H4 (cell line): ENCODE measurements at places on chromosomes 2 and 18.

DNA sequence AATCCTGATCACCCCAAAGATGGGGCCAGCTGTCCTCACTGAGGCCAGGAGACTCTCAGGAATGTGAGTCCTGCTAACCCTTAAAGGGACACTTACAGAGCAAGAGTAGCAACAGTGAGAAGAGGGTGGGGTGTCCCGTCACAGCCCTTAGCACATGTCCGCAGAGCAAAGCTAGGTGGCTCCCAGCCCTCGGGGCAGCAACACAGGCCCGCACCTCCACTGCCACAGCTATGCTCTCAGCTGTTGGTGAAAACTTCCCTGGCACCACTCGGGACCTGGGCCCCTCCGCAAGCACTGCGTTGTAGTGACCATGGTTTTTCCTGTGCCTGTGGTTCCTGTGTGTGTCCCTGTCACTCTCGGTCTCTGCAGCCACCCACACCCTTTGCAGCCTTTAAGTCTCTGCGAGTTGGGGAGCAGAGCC, 76.4 kb upstream of the UXS1 start:
- no peak for DNase-seq

DNA sequence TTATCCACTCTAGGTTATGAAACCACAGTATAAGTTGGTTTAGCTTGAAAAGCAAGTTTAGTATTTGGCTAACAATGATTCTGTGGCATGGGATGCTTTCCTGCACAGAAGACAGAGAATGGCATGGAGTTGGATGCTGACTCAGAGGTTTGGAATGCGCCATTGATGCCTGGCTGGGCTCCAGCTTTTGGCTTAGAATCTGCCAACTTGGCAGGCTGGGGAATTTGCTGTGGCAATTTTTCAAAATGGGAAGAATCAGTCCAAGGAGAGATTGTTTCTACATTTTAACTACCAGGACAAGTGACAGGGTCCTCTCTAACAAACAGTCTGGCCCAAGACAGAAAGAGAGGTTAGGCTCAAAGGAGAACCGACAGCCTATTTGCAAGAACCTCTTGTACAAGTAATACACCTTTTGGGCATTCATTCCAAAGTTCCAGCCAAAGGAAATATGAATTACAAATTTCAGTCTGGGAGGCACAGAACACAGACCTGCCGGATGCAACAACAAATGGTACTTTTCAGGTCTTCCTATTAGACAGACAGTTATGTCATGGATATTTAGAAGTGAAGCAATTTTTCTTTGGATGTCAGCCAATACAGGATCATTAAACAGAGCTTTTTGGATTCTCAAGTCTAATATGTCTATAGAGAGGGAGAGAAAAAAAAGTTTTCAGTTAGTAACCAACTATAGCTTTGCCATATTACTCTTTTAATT, 1027.7 kb downstream of the TMEM182 start:
- peak; percentile 44 for DNase-seq

GRCh38 chr2:119015845-119016244, 73.9 kb downstream of the MARCO start:
- DNase-seq: no peak

- no peak for DNase-seq
These were observed 124.5 kb downstream of the WDR7 start for GRCh38 chr18:56775701-56776100.

DNA sequence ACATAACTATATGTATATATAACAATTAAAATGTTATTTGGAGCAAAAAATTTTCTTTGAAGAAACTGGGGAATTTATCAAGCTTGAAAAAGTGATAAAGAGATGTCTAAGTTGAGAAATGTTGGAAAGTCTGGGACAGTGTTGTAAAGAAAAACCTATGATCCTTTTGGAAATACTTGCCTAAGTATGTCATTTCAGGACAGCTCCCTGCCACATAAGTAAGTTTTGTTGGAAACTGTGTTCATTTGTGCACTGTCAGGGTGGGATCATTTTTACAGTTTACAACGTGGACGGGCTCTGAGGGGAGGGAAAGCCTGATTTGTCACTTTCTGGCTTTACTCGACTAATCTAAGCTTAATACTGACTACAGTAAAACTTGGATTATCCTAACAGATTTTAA, 10.4 kb upstream of the COL3A1 start:
- DNase-seq: no peak

DNA sequence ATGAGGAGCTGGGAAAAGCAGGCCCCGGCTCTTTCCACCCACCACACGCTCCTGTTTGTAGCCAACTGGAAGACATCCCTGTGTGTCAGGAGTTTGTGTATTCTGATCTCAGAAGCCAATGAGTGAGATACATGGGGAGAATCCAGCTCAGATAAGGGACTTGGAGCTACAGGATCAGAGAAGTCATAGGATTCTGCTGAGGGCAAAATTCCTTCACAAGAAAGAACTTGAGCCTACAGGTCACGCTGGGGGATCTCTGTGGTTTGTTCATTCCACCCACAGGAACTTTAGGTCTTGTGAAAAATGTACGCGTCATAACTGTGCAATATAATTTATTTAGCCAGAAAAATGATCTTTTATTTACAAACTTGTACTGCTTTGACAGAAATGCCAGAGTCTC, 80.1 kb upstream of the SMIM21 start:
- DNase-seq: no peak

- no peak for DNase-seq
These were observed 120.8 kb upstream of the CHAC2 start for GRCh38 chr2:53646788-53647187.

DNA sequence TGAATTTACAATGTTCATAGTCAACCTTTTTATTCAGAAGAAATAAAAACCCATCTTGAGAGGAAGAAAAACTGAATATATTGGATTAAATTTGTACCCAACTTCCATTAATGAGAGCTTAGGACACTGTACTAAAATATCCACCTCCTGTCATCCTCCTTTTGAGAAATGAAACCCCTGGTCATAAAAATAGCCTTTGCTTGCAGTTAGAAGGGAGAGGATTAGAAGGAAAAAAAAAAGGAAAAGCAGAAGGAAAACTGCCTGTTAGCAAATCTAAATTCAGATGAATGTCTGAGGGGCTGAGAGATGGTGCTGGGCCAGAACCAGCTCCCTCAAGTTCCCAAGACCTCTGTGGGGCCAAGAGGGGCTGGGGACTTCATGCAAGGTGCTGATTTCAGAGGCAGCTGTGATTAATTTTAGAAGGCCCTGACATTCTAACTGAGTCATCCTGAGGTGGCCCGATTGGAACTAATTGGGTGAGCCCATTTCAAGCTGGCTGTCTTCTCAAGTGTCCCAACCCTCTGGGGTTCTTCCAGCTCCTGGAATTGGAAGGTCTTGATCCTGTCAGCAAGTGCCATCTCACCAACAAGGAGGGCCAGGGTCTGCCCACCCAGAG, 38.4 kb upstream of the BIN1 start:
- DNase-seq: no peak

DNA sequence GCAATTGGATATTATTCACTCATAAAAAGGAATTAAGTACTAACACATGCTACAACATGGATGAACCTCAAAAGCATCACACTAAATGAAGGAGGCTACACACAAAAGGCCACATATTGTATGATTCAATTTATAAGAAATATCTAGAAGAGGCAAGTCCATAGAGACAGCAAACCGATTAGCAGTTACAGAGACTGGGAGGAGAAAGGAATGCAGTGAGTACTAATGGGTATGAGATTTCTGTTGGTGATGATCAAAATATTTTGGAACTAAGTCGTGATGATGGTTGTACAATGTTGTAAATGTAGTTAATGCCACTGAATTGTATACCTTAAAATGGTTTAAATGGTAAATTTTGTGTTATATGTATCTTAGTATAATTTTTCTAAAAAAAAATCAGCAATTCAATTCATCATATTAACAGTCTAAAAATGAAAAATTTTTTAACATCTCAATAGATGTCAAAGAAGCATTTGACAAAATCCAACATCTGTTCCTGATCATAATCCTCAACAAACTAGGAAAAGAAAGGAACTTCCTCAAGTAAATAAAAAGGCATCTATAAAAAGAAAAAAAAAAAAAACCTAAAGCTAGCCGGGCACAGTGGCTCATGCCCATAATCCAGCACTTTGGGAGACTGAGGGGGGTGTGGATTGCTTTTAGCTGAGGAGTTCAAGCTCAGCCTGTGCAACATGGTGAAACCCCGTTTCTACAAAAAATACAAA, 98.1 kb downstream of the TGIF1 start:
- DNase-seq: no peak

DNA sequence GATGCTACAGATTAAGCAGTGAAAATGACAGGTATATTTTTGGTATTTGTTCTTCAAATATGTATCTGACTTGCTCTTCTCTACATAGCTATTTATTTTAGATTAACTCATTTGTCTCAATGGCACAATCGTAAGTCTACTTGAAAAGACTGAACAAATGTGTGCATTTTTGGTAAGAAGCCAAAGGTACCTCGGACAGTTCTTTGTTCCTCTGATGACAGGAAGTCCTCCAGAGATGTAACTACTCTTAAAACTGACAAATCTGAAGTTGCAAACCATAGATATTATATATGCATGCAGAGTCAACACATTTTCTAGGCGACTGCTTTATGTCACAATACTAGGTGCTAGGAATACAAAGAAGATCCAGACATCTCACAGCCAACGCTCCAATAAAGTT, 36.7 kb downstream of the NDUFAF7 start:
- DNase-seq: no peak

- DNase-seq: no peak
These were observed 758.9 kb downstream of the DPP10 start for GRCh38 chr2:115201386-115201785.

- no peak for DNase-seq
These were observed 309.5 kb downstream of the KIAA1328 start for GRCh38 chr18:37138456-37138855.

- no peak for DNase-seq
These were observed 104.6 kb upstream of the CHRNA1 start for GRCh38 chr2:174868878-174869277.

DNA sequence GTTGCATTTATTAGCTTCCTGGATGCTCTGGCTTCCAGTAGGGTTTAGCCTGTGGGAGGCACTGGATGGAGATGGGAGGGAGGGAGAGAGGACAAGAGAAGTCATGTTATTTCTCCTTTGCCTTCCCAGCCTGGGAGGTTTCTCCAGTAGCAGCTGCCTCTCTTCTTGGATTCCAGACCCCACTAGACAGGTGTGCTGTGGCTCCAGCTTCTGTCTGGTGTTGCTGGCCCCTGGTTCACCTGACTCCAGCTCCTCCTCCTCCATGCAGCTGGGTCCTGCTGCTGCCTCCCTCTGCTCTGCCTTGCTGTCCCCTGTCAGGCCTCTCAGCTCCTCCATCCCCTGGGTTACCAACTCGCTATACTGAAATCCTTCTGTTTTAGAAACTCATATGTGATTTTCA, 188.9 kb upstream of the TNP1 start:
- DNase-seq: no peak

- no peak for DNase-seq
These were observed 657.9 kb downstream of the NYAP2 start for GRCh38 chr2:226057365-226057764.

GRCh38 chr18:7034924-7035323, 82.7 kb downstream of the LAMA1 start:
- DNase-seq: no peak

GRCh38 chr2:128580988-128581848, 262.6 kb upstream of the HS6ST1 start:
- no peak for DNase-seq

DNA sequence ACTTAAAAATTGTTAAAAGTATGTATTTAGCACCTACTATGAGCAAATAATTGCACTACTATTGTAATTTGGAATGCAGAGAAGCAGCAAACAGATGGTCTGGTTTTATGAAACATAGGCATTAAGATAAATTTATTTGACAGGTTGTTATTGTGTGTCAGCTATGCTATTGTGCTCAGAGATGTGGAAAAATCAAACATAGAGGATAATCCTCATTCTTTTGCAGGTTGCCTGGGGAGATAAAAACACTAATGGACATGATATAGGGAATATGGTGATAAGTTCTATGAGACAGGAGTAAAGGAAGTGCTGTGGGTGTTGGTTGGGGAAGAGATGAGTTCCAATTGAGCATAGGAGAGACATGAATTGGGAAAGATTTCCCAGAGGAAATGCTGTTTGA, 71.3 kb downstream of the PPP1R1C start:
- no peak for DNase-seq

DNA sequence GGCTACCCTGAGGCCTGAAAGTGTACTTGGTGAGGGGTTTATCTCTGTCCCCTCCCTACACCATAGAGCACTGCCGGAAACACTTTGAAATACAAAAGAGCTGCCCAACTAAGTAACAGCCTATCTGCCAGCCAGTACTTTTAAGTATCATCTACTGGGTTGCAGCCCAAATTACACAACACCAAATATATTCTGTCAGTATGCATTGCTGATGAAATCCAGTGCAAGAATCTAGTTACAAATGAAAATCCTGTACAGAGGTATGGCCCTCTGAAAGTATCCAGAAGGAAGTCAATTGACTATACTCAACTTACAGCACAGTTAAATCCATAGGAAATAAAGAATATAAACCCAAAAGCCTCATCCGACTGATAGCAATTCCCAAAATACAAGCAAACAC, 280.8 kb downstream of the CCDC85A start:
- DNase-seq: no peak

DNA sequence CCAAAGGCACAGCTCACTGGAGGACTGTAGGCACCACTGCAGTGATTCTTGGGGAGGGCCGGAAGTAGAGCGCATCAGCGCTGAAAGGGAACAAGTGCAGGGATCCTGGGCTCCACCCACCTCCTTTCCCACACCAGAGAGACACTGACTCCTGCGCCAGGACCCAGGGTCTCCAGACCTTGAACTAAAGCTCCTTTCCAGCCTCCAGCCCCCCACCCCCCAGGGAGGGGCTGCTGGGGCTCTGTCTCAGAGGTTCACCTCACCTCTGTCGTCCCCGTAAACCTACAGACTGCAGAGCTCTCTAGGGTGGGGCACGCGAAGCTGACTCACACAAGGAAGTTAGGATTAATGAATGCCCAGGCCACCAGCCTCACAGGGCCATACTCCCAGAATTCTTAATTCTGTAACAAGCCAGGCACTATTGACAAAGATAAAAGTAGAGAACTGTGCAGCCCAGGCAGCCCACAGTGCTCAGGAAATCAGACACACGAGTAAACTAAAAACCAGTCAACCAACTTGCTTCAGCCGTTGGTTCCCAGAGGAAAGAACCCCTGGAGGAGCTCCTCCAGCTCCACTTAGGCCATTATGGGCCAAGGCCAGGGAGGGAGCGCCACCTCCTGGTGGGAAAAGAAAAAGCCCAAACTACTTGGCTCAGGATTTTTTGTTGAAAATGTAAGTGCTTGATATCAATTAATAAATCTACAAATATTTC, 45.1 kb upstream of the ACAA2 start:
- peak; percentile 68 for DNase-seq

GRCh38 chr2:163368655-163369054, 367.2 kb downstream of the FIGN start:
- DNase-seq: no peak

GRCh38 chr2:203989521-203989920, 53.0 kb downstream of the ICOS start:
- DNase-seq: no peak

DNA sequence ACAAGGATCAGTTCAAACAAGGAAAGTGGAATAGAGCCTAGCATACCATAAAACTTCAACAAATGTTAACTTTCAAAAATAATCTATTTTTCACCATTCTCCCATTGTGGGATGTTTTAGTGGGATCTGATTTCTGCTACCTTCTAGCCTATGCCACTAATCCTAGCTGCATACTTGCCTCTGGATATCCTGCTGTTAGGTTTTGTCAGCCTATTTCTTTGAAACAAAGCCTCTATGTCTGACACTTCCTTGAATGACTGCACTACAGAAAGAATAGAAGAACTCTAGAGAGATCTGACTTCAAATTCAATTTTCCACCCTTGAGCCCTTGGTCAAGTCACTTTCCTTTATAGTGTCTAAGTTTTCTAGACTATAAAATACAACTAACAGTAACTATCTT, 291.5 kb downstream of the PTH2R start:
- DNase-seq: no peak
